Liver (tissue), 10 donors: ENCODE measurements at places on chromosomes 12 and 14. TPM values are rescaled to one million over a fixed set of nuclear protein-coding genes. Genes with fewer than 3 reads are reported as not detected.

LRIG3 gene
- total RNA-seq: 14.5 TPM

OR6C2 gene
- total RNA-seq: not detected

RAD9B gene
- 0.56 TPM for total RNA-seq

BMP4 gene
- total RNA-seq: 2.1 TPM

BEST3 gene
- total RNA-seq: not detected

AMIGO2 gene
- total RNA-seq: 1.2 TPM

TMEM30B gene
- total RNA-seq: 3.9 TPM
